Activated CD4-positive, alpha-beta memory T cell treated with anti-CD3 and anti-CD28 coated beads for 36 hours (primary cell): ENCODE measurements at places on chromosomes 13 and 19. TPM values are rescaled to one million over a fixed set of nuclear protein-coding genes. Genes with fewer than 3 reads are reported as not detected.
A peak's percentile ranks its signal among the peaks of the same experiment; 100 is the strongest.

- peaks cover 16% of the 10 kb centered on the region for H3K36me3 ChIP-seq
- H3K4me1 ChIP-seq, result peaks cover 17% of the 10 kb centered on the region
- DNase-seq, result no peak
- H3K27me3 ChIP-seq, result no peaks in the 10 kb centered on the region
Observed at GRCh38 chr19:46737298-46737654, 8.6 kb upstream of the FKRP start.

DNA sequence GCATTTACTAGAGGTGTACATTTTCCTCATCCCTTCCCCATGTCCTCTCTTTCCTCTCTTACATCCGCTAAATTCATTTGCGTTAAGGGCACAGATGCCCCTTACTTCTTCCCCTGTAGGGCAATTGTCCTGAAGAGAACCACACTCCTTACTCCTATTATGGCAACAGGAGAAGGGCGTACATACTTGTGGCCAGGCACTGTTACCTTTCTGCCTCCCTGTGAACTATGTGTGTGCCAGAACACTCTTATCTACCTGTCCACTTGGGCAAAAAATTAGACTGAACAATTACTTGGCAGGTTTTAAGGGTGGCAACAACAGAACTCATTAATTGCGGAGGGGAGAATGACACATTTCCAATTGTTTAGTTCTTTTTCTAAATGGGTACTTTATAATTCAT, 152.5 kb downstream of the RGCC start:
- H3K36me3 ChIP-seq, result peaks cover 40% of the 10 kb centered on the region
- no peaks in the 10 kb centered on the region for H3K27me3 ChIP-seq
- H3K4me1 ChIP-seq, result no peaks in the 10 kb centered on the region
- no peak for DNase-seq

GRCh38 chr13:20492641-20493040, 33.0 kb downstream of the CRYL1 start:
- H3K27ac ChIP-seq, result no peak overlapping the region
- H3K4me3 ChIP-seq, result no peak overlapping the region
- H3K4me1 ChIP-seq, result no peaks in the 10 kb centered on the region
- no peak for DNase-seq

DNA sequence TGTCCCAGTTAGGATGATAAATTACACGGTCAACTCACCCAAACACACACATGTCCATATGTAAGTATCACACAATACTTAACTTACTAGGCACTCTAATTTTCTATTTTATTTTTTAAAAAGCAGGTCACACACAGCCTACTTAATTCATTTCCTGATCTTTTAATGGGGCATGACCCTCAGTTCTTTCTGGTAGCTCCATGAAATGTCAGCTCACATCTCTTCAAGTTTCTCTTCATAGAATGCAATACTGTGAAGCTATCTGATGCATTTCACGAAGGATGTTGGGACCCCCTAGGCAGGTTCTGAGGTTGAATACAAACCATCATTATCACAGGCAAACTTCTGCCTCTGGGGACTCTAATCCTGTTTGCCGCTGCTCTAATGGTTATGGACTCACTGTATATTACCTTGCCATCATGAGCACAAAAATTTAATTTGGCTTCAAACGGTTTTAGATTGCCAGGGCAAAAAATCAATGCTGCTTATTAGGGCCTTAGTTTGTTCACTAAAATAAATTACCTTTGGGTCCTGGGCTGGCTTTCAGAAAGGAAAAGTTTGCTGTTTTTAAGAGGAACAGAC, 16.1 kb upstream of the DHRS12 start:
- no peaks in the 10 kb centered on the region for H3K36me3 ChIP-seq
- H3K4me1 ChIP-seq, result peaks cover 84% of the 10 kb centered on the region
- peak overlapping the region; percentile 46 for H3K4me3 ChIP-seq
- peak overlapping the region; percentile 84 for H3K27ac ChIP-seq

Gene CRLF1
- total RNA-seq, result not detected

DNA sequence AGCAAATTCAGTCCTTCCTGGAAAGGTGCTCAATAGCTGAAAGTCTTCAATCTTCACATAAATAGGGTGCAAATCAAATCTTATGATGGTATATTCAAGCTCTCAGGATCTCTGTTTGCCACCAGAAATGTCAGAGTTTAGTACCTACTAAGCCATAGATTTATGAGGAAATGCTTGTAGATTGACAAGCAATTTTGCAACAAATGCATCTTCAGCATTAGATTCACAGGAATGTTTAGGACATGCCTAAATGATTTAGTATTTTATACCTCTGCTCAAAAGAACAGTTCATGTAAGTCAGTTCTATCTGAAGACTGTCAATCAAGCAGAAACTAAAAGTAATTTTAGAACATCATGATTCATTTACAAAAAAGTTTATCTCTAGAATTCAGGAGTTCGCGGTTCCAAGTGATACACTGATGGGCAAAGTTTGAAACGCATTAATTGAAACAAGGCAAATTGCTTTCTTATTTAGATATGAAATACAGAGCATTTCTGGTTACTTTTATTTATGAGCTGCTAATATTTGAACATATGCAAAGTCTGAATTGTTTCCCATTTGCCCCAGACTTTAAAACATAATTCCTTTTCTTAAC, 65.7 kb downstream of the DACH1 start:
- H3K36me3 ChIP-seq, result no peaks in the 10 kb centered on the region
- no peak for DNase-seq
- no peak overlapping the region for H3K27ac ChIP-seq
- H3K4me3 ChIP-seq, result no peak overlapping the region
- no peaks in the 10 kb centered on the region for H3K4me1 ChIP-seq

Gene SPINT2
- 57.5 TPM for total RNA-seq
